ENCODE measurements at places on chromosomes 5 and 9.

GRCh38 chr9:124218438-124218982, 39.2 kb upstream of the NEK6 start:
- peak; percentile 12 for DNase-seq

DNA sequence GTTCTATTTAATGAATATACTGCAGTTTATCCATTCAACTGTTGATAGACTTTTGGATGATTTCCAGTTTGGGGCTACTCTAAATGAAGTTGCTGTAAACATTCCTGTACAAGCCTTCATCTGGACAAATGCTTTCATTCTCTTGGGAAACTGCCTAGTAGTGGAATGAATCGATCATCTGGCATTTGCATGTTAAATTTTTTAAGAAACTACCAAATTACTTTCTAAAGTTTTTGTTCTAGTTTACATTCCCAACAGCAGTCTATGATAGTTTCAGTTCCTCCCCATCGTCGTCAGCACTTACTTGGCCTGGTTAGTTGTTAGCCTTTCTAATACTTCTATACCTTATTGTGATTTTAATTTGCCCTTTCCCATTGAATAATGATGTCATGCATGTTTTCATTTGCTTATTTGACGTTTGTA, 306.3 kb downstream of the FER start:
- DNase-seq: peak; percentile 59

DNA sequence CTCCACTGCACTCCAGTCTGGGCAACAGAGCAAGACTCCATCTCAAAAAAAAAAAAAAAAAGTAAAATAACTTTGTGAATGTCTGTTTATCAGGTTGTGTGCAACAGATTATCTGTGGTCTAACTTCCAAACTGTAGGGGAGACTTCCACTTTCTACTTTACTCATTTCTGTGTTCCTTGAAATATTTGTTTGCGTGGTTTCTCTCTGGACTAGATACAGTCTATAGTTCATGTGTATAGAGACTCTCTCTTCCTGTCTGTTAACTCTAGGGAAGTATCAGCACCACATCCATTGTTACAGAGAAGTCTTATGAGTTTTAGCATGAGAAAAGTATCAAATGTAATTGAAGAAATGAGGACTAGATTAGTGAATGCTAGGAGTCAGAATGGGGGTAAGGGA, 168.3 kb downstream of the LPAR1 start:
- no peak for DNase-seq

DNA sequence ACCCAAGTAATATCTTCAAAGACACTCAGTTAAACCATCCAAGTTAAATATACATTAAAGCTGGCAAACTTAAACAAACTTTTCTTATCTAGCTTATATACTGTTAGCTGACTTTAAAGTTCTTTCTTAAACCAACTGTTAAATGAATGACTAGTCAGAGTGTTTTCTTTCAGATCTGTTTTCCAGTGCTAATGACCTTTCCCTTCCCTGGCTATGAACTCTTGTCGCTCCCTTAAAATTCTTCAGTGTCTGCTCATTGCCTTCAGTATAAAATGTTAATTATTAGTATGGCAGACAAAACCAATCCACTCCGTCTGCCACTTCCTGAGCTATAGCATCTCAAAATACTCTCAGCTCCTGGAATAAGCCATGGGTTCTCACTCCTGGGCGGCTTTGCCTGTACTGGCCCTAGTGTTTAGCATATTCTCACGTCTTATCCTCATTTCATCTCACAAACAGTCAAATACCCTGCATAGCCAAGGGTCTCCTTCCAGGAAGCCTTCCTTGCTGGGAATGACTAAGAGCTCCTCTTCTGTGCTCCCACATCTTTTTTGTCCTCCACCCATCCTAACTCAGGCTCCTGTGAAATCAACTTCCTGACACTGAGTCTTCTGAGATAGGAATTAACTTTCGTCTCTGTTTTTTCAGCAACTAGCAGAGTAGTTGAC, 87.7 kb downstream of the VCAN start:
- DNase-seq: no peak

- DNase-seq: peak; percentile 92
Observed at GRCh38 chr5:139445325-139446170, 6.2 kb upstream of the DNAJC18 start.

DNA sequence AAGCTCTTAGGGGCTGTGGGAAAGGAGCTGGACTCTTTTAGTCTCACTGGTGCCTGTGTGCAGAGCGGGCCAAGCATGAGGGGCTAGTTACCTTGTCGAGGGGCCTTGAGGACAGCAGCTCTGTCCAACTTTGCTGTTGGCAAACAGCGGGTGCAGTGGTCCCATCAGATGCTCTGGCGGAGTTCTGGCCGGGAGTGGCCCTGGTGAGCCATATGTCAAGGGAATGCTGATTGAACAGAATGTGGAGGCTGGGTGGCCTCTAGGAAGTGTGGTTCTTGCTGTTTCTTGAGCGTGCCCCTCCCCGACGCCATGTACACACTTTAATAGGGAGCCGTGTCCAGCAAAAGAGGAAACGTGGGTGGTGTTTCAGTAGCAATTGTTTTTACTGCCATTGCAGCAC, 3.6 kb upstream of the ADAMTS2 start:
- no peak for DNase-seq

GRCh38 chr9:97411440-97411788, 482 bp upstream of the TDRD7 start:
- DNase-seq: no peak

DNA sequence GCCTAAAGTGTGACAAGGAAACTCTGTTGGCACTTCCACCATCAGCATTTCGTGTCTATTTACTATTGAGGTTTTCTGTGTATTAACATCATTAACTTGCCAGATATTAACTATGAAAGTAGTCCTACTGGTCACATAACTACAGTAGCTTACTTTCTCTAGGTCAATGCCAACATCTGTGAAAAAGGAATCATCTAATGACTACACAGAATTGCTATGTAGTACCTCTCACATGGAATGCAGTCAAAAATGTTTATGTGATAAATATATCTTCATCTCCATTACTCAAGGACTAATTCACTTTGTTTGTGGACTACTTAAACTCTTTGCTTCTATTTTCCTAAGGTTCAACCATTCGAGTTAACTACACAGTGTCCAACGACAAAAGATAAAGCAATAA, 2.1 kb downstream of the SCAI start:
- peak; percentile 33 for DNase-seq

- DNase-seq: peak; percentile 41
Observed at GRCh38 chr9:80197661-80198060, 625.9 kb downstream of the TLE4 start.

GRCh38 chr9:106482733-106483132, 380.2 kb upstream of the ZNF462 start:
- DNase-seq: no peak

- no peak for DNase-seq
Observed at GRCh38 chr5:152177626-152178349, 227.3 kb downstream of the NMUR2 start.

GRCh38 chr9:136401173-136401922, 1.4 kb upstream of the SNAPC4 start:
- no peak for DNase-seq

DNA sequence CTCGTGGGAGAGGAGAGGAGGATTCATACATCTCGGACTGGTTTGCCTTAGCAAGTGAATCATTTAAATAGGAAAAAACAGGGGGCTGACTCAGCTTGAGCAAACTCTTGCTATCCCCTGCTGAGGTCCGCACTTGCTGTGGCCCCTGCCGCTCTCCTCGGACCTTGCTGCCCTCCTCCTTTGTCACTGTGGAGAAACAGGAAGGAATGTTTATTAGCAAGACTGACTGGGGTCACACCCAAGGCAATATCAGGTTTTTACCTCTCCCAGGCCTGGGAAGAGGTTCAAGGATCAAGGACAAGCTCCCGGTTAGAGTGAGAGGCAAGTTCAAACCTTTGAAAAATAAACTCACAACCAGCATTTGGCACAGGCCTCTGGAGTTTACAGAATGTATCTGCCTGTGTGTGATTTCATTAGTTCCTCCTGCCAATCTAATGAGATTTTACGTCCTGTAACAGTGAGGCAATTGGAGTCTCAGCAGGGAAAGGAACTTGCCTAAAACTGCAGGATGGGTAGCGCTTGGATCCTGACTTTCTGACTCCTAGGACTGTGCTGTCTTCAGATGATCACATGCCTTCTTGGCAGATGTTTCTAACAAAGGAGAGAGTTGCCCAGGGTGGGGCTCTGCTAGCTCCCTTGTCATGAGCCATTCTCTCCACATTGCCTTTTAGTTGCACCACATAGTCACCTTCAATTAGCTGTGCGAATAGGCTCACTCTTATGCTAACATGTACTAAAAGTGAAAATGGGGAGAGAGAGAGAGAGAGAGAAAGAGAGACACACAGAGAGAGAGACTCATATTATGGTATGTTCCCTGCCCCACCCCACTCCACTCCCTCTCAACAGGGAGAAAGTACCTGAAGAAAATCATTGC, 108.6 kb upstream of the CDKN2B start:
- peak; percentile 82 for DNase-seq

- no peak for DNase-seq
Observed at GRCh38 chr9:5938449-5938848, 47.8 kb downstream of the MLANA start.

DNA sequence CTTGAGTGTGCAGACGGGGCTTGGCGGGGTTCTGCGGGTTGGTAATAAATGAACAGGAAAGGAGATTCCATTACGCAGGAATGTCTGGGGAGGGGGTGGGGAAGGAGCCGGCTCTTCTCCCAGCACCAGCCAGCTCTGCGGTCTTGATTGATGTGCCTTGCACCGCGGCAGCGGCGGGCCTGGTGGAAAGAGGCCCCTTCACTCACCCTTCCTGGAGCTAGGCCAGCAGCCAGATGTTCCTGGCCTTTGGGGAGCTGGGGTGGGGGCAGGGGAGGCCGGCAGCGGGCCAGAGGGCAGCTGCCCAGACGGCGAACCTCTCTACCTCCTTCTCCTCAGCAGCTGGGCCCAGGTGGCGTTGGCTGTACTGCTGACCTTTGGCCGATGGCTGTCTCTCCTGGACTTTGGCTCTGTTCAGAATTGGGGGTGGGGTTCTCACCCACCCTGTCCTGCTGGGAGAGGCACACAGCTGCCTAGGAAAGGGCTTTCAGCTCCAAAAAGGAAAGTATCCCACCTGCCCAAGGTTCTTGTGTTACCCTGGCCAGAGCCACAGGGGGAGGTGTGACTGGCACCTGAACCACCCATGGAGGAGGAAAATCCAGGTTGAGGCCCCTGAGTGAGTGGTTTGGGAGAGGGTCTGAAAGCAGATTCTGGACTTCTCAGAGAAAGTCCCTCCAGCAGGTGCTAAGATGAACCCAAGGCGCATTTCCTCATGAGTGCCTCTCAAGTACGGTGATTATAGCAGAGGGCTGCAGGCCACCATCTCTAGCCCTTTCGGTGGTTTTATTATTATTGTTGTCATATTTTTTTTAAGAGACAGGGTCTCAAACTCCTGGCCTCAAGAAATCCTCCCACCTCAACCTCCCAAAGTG, 58.0 kb upstream of the SYNPO start:
- no peak for DNase-seq

- DNase-seq: no peak
Observed at GRCh38 chr9:124030969-124031451, 19.4 kb downstream of the LHX2 start.

- DNase-seq: no peak
Observed at GRCh38 chr9:23215688-23216087, 610.4 kb downstream of the ELAVL2 start.

GRCh38 chr9:135926402-135927194, 19.3 kb upstream of the CAMSAP1 start:
- DNase-seq: peak; percentile 62

- DNase-seq: no peak
Observed at GRCh38 chr5:155676967-155677366, 650.0 kb upstream of the SGCD start.

DNA sequence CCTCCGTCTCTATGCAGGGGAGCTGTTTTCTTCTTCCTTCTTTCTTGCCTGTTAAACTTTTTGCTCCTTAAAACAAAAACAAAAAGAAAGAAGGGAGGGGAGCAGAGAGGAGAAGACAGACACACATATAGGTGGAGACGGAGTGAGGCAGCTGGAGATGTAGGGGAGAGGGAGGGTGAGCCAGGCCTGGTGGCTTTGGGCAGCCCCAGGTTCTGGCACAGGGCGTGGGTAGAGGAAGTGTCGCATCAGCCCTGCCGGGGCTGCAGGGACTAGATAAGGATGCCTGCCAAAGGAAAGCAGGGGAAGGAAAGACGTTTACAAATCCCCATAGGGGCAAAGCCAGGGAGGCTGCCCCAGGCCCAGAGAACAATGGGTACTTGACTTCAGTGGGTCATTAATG, 38.7 kb upstream of the PTGS1 start:
- no peak for DNase-seq

DNA sequence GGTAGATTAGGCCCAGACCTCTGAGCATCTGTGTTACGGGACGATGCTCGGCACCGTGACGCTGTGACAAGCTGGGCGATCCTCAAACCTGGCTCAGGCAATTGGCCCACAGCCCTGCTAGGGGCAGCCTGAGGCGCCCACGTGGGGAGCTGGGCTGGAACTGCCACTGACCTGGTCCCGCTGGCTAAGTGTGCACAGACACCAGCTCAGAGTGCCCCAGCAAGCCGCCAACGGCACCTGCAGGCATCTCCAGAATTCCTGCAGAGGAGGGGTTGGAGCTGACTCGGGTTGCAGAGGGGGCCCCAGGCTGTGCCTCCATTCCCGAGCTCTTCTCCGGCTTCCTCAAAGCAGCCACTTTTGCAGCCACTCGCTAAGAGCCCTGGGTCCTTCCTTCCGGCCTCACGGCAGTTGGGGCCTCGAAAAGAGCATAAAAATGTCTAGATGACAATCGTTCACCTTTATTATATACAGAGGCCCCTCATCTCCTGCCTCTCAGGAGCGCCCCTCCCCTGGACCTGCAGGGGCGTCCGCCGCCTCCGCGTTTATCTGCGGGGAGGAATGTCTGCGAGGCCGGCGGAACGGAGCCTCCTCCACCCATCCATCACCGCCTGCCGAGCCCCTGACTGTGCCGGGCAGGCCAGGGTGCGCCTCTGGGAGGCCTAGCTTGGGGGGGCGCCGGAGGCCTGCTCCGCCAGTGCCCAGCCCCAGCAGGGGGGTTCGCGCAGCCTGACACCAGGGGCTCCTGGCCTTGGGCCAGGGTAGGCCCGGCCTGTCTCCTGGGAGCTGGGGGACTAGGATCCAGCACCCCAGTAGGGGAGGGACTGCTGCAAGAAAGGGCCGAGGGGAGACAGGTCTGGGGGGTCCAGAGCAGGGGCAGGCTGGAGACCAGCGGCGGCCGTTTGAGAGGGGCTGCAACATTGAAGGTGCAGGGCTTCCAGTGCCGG, 144.9 kb downstream of the BARX1 start:
- no peak for DNase-seq

- peak; percentile 29 for DNase-seq
Observed at GRCh38 chr9:77177894-77178794, 810 bp downstream of the VPS13A start.

- no peak for DNase-seq
Observed at GRCh38 chr9:114131808-114132549, 23.4 kb upstream of the COL27A1 start.

DNA sequence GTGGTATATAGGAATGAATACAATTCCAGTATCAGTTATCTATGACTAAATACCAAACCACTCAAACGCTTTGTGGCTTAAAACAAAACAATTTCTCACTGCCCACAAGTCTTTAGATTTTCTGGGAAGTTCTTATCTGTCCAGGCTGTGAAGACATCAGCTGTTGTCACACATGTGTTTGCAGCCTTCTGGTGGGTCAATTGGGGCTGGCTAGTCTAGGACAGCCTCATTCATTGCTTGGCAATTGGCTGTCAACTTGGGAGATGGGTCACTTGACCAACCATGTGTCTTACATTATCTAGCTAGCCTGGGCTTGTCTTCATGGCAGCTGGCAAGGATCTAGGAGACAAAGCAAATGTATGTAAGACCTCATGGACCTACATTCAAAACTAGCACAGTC, 53.8 kb upstream of the PAPPA start:
- DNase-seq: peak; percentile 74
